ENCODE measurements at places on chromosomes 7 and 10.
A peak's percentile ranks its signal among the peaks of the same experiment; 100 is the strongest.

GRCh38 chr7:151408839-151409666 is 785 bp downstream of the WDR86 start:
- peak; percentile 78 for DNase-seq

GRCh38 chr7:116632384-116632783 is 39.6 kb upstream of the MET start:
- no peak for DNase-seq

- no peak for DNase-seq
These were observed 98.3 kb upstream of the C7orf33 start for GRCh38 chr7:148492157-148492860.

GRCh38 chr7:26170663-26171062 is 18.7 kb downstream of the NFE2L3 start:
- DNase-seq, result no peak

DNA sequence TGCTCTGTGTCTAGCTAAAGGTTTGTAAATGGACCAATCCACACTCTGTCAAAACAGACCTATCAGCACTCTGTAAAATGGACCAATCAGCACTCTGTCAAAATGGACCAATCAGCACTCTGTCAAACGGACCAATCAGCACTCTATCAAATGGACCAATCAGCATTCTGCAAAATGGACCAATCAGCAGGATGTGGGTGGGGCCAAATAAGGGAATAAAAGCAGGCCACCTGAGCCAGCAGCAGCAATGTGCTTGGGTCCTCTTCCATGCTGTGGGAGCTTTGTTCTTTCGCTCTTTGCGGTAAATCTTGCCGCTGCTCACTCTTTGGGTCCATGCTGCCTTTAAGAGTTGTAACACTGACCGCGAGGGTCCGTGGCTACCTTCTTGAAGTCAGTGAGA is 740.5 kb upstream of the POM121L12 start:
- DNase-seq, result no peak

DNA sequence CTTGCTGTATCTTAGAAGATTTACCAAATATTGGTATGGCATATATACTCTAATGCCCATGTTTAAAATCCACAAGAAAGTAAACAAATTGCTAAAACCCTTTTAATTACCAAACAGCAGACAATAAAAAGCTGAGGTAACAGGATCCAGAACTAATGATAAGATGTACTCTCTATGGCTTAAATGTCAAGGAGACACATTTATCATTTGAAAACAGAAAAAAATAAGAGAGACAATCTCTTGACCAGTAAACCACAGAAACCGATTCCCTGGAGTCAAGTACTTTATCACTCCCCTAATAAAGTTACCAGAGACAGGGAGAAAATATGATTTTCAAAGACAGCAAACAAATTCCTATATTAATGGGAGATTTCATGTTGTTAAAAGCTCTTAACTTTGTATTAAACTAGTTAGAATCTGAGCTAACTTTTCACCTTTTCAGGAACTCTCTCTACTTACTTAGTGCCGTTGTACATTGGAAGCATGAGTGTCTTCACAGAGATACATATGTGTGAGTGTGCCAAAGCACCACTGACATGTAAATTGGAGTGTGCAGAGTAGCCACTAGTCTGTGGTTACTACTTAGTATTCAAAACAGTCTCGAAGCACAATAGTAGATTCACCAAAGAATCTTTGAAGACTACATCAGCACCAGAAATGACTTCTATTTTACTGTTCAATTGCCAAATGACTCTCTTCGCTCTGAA is 44.2 kb downstream of the TSPAN12 start:
- no peak for DNase-seq

DNA sequence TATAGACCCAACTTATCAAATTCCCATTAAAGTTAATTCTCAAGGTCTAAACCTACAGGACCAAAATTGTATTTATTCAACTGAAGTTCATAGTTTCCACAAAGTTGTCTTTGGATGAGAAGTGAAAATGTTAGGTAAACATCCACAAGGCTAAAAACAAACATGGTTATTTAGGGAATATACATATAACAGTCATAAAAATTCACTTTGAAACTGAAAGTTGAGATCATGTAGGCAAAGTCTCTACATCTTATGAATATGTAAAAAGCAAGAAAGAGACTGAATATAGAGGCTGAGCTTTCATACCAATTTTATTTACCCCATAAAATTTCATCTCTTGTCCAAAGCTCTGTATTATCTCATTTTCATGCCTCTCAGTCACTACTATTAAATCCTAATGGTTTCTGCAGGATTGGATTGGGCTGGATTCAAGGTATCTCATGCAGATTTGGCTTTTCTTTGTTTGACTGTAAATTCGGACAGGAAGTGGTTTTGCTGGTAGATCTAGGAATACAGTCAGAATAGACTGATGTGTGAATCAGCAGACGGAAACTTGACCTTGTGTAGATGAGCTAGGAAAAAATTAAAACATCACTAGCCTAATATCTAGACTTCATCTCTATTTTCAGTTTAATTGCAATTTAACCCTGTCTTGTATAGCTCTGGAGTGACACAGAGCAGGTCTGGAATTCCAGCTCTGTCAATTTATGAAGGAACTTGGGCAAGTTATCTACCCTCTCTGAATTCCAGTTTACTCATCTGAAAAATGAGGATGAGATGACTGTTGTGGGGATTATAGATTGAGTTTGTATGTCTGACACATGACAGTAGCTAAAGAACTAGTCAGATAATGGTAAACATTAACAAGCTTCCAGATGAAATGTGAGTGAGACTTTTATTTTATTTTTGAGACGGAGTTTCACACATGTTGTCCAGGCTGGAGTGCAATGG is 27.3 kb upstream of the SKAP2 start:
- no peak for DNase-seq

DNA sequence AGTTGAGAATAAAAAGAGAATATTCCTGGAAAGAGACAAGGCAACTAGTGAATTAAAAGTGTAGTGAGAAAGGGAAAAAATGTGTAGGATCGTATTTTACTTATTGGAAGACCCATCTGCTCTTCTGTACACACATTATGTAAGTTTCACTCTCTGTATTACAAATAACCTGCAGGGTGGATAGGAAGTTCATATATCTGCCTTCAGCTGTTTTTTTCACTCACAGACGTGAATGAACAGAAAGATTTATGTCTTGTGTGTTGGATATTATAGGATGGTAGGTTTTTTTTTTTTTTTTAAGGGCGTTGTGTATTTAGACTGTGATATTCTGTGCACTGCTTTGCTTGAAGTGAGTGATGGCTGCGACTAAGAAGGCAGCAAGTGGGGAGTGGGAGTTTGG is 266.5 kb downstream of the AUTS2 start:
- no peak for DNase-seq

DNA sequence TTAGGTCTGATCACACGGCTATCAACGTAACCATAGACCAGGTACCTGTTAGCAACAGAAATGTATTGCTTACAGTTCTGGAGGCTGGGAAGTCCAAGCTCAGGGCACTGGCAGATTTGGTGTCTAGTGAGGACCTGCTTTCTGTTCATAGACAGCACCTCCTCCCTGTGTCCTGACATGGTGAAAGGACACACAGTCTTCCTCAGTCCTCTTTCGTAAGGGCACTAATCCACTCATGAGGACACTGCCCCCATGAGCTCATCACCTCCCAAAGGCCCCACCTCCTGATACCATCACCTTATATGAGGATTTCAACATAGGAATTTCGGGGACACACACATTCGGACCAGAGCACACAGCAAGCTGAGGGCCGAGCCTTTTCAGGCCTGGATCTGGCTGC is 71.4 kb upstream of the BTBD16 start:
- no peak for DNase-seq

DNA sequence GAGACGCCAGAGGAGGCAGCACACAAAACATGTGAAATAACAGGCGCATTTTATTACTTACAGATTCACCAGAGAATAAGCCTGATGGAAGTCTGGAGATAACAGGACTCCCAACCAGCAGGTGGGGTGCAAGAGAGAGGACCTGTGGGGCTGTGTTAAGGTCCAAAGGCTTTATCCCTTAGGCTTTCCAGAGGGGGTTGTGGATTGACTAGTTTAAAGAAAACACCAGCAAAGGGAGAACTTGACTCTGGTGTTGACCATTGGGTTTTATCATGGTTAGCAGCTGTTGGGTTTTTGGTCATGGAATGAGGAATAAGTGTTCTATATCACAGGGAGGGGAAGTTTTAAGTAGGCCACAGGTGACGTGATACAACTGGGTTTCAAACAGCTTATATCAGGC is 1.6 kb upstream of the CRPPA start:
- DNase-seq, result no peak

DNA sequence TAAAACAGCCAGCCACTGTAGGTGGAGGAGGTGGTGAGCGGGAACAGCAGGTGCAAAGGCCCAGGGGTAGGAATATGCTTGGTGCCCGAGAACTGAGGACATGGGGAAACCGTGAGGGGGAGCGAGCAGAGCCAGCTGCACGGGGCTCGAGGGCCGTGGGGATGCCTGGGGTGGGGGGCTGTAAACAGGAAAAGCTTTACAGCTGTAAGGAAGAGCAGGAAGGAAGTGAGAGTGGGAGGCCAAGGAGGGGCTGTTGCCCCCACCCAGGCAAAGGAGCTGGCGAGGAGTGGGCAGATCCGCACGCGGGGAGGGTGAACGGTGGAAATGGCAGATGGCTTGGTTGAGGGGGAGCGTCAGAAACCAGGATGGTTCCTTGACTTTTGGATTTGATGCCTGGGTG is 34.4 kb downstream of the ZMIZ1 start:
- no peak for DNase-seq

DNA sequence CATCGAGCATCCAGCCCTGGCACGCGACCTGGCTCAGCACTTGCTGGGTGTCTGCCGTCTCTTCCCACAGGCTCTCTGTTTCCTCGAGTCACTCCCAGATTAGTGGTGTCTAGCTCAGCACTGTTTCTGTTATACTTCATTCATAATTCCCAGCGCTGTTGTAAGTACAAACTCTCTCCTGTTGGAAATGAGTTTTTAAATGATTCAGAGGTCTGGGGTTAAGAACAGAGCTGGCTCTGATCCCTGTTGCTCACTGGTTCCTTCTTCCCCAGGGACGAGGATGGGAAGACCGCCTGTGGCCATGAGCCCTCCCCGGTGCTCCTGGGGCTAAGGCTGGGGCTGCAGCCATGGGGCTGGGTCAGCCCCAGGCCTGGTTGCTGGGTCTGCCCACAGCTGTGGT is 17.3 kb upstream of the C10orf95 start:
- no peak for DNase-seq

DNA sequence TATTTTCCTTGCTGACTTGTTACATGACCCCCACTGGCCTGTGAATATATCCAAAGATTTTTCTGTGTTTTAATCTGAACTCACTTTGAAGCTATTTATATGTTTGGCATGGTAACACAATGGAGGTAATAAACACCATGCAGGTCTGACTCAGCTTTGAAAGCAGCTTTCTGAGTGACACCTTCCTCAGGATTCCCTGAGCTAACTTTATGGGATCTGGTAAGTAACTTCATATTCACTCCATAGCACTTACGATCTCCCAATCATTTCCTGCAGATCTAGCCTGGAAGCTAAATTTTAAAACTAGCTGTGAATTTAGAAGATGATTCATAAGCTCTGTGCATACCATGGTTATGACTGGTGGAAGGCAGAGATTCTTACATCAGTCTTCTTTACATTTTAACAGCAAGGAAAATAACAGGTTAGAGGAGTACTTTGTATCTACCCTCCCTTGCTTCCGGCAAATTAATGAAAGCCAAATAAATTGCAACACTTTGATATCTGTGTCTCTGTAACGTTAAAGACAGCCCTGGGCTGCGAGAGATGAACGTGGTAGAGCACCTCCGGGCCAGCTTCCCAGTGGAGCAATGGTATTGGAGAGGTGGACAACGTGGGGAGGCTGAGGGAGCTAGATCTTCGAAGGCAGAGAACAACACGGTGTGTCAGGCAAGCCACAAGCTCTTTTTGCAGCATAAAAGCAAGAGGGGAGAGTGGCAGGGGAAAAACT is 170.2 kb upstream of the KLF14 start:
- DNase-seq, result no peak

DNA sequence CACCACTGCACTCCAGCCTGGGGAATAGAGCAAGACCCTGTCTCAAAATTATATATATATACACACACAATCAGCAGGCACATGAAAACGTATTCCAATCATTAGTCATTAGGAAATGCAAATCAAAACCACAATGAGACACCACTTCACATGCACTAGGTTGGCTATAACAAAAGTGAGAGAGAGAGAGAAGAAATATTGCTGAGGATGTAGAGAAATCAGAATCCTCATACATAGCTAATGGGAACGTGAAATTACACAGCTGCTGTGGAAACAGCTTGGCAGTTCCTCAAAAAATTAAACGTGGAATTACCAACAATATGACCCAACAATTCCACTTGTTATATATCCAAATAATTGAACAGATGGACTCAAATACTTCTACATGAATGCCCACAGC is 43.3 kb upstream of the CNNM1 start:
- no peak for DNase-seq

DNA sequence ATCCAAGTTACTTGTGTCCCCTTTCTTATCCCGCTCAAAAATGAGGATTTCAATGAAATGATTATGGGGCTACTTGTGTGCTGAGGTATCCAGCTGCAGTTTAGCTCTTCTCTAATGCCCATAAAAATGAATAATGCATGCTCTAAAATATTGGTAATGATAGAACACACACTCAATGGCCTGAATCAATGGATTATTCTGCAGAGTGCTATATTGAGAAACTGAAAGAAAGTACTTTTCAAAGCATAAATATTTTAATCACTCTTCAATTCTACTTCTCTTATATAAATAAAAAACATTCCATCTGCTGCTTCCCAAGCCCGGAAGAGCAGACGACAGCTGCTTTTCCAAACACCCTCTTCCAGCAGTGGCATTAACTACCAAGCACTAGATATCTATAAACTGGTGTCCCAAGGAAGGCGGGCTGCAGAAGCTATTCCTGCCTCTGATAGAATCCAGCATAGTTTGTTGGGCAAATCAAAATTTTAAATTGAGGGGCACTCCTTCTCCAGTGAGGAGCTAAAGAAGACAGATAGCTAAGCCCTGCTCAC is 284.9 kb upstream of the AOAH start:
- DNase-seq, result no peak

DNA sequence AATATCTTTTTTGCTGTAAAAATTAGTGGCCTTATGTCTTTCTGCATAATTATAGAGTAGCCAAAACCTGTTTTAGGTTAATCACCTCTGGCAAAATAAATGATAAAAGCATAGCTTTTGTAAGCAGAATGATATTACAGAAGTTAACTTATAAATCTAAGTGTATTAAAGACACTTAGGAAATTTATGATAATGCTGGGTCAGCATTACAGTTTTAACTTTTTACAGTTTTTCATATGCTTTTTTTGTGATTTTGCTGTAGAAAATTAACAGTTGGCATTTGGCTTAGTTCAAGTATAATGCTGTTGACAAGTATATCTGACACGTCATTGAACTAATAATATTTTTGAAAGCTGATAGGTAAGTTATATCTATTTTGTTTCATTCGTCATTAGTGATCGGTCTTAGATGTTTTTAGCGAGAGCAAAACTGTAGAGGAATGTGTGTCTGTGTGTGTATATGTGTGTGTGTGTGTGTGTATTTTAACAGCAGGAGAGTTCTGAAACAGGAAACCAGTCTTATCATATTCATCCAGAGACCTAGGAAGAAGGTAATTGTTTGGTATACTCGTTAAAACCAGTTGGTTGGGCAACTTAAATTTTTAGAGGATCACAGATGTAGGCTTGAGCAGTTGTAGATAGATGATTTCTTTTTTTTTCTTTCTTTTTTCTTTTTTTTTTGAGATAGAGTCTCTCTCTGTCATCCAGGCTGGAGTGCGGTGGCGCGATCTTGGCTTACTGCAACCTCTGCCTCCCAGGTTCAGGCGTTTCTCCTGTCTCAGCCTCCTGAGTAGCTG is 15.4 kb downstream of the PTEN start:
- DNase-seq, result no peak

GRCh38 chr10:31101123-31101522 is 69.5 kb upstream of the ZNF438 start:
- no peak for DNase-seq

- DNase-seq, result no peak
These were observed 33.2 kb downstream of the HIF1AN start for GRCh38 chr10:100568912-100569311.
